Activated CD4-positive, alpha-beta T cell treated with anti-CD3 and anti-CD28 coated beads, Interleukin-2, amount 50 U/mL, for 4 hours (primary cell): ENCODE measurements at places on chromosomes 4 and X.
A peak's percentile ranks its signal among the peaks of the same experiment; 100 is the strongest.

- DNase-seq = no peak
These were observed 95.7 kb downstream of the DRD5 start for GRCh38 chr4:9877123-9877522.

DNA sequence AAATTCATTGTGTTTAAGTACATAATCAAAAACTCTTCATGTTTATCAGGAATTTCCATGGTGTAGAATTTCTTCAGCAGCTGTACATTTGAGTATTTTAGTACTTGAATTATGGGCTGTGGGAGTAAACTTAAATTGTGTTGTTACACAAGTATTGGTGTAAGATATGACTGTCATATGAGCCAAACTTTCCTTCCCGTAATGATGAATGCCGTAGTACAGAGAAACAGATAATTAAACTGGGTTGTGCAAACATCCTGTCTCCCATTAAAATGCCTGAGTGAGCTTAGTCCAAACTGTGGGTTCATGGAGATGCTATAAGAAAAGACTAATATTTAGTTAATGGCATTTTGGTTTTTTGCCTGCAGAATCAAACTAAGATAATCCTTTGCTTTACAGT is 159.2 kb downstream of the SLC4A4 start:
- no peak for DNase-seq

DNA sequence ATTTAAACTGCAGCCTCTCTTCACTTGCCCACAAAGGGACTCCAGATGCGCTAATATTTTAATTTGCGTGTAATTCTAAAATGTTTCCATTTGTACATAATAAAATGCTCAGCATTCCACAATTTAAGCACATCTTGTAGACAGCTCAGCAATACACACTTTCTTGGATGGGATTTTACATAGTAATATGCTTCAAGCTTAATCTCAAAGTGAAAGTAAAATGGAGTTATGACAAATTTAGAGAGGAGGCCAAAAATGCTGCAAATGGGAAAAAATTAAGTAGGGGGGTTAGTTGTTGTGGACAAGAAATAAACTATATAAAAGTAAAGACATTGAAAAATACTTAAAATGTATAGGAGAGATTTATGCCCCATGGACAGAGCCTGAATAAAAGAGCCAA is 149.1 kb downstream of the FBXO8 start:
- no peak for DNase-seq

DNA sequence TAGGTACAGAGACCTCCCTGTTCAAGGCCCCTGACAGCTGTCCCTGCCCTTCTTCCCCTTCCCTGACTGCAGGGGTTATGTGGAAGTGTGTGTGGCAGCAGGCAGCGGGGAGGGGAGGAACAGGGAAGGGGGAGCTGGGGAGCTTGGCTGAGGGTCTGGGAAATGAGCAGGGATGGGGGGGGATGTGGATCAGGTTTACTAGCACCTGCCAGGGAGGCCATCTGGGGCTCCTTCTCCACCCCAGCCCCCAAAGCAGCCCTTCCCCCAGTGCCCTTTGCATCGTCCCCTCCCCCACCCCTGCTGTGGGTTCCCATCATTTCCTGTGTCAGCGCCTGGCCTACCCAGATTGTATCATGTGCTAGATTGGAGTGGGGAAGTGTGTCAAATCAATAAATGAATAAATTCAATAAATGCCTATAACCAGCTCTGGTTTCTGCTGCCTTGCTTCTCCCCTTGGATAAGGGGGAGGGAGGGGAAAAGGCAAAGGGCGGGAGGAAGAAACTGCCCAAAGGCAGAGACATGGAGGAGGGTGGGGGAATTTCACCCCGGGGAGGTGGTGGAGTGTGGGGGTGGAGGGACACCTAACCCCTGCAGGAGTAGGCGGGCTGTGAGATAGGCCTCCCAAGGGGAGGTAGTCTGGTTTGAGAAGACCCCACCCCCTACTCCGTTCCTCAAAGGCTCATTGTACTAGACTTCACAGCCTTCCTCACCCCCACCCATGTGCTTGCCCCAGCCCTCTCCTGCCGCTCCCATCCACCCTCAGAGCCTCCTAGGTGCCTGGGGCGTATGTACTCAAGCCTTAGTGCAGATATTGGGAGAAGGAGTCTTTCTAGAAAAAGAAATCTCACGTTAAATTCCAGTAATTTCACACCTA is 3.2 kb downstream of the CXorf65 start:
- DNase-seq = no peak

DNA sequence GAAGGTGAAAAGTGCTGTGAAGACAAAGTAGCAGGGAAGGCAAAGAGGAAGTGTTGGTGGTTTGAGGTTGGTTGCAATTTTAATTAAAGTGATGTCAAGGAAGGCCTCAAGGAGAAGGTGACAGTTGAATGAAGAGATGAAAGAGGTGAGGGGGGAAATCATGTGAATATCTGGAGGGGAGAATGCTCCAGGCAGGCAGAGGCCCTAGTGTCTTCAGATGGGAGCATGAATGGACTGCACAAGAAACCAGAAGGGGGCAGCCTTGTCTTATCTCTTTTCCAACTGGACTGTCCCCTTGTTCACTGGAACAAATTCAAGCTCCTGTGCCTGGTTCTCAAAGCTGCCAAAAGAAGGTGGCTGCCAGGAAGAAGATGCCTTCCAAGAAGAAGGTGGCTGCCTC is 68.4 kb downstream of the MAOB start:
- no peak for DNase-seq

GRCh38 chr4:147942729-147943128 is 210.8 kb downstream of the ARHGAP10 start:
- no peak for DNase-seq

DNA sequence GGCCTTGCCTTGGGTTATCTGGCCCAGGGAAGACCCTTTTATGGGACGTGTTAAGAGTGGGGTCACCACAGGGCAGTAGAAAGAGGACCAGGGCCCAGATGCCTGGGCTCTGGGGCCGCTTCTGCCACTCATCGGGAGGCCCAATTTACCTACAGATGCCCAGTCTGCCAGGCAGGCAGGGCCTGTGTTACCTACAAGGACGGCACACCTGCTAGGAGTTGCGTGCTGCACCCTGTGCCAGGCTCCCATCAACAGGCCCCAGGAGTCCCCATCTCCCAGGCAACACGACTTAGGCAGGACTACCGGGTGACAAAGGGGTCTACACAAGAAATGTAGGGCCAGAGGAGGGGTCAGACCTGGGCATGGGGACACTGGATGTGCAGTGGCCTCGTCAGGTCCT is 34.6 kb downstream of the WDR1 start:
- DNase-seq = no peak

- no peak for DNase-seq
These were observed 155.5 kb downstream of the PDGFRA start for GRCh38 chr4:54384563-54384962.

GRCh38 chr4:140427106-140427918 is at the start of gene CLGN:
TSS of gene CLGN (minus strand) at chr4:140427648. CDS start at chr4:140413078, 14,570 bp downstream.
- peak; percentile 17 for DNase-seq

GRCh38 chrX:124720532-124720931 is 374.2 kb downstream of the SH2D1A start:
- no peak for DNase-seq

GRCh38 chr4:184693056-184693455 is 40.8 kb downstream of the CENPU start:
- no peak for DNase-seq

DNA sequence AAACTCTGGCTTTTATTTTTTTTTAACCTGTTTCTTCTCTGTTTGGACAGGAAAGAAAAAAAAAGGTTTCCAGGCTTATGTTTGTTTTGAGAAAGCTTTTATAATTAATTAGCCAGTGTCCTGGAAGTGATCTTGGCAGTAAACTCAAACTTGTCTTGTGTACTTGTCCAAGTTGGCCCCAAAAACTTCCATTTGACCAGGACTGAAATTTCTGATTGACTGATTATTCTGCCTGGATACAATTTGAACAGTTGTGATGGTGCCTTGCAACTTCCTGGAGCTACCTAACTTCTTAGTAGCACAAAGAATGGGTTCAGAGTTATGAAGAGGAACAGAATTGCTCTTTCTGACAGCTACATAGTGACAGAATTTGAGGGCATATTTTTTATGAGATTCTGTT is 62.0 kb downstream of the SLC4A4 start:
- DNase-seq = no peak

DNA sequence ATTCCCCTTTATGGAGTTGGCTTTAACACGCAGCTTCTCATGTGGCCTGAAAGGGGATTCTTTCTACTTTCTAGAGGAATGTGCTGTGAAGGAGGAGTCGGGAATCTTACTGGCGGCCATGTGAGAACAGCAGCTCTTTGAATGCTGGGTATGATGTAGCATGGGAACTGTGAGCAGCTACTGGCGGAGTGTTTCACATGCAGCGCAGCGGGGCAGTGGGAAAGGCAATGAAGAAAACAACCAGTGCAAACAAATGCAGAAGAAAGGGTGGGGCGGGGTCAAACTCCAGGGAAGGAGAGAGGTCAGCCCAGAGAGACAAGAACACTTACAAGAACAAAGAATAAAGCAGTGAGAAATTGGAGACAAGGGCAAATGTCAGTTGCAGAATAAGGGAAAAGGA is 363.8 kb upstream of the FTHL17 start:
- DNase-seq = no peak

GRCh38 chr4:77701121-77701520 is 95.5 kb downstream of the CXCL13 start:
- no peak for DNase-seq

DNA sequence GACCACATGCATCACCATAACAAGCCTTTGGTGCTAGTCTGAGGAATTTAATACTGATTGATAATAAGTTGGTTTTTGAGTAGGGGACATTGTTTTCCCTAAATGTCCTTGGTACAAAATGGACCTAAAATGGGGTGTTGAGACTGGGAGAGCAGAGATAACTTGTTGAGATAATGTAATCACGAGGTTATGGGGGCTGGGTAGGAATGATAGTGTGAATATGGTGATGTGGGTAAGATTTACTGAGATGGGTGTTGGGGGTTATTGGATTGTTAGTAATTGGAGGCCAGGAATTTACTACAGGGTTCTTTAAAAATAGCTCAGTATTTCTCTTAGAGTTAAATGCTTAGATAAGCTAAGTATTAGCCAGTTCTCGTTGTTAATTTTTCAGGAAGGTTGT is 3.9 kb downstream of the BMP2K start:
- DNase-seq = no peak

GRCh38 chrX:72060921-72061490 is 70.7 kb downstream of the RTL5 start:
- no peak for DNase-seq
